ENCODE measurements at places on chromosomes 16 and 17.

DNA sequence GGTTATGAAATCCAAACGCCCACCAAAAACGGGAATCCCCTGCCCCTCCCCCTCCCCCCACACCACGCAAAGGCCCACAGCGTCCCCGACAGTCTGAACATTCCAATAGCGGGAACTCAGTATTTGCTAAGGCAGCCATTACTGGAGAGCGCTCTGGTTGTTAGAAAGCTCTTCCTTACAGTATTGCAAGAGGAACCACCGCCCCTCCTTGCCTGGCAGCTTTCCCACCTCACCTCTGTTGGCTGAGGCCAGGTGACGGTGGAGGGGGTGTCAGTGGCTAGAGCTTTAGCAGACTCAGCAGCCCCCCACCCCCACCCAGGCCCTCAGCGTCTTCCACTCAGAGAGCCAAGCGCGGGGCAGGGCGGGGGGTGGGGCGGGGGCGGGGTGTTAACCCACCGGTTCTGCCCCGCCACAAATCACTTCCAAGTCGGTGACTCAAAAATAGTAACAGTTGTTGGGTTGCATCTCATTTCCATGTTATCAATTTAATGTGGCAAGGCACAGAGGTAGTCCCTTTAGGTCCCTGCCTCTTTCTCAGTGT, 2.2 kb upstream of the PLEKHH3 start:
- DNase-seq, result no peak

DNA sequence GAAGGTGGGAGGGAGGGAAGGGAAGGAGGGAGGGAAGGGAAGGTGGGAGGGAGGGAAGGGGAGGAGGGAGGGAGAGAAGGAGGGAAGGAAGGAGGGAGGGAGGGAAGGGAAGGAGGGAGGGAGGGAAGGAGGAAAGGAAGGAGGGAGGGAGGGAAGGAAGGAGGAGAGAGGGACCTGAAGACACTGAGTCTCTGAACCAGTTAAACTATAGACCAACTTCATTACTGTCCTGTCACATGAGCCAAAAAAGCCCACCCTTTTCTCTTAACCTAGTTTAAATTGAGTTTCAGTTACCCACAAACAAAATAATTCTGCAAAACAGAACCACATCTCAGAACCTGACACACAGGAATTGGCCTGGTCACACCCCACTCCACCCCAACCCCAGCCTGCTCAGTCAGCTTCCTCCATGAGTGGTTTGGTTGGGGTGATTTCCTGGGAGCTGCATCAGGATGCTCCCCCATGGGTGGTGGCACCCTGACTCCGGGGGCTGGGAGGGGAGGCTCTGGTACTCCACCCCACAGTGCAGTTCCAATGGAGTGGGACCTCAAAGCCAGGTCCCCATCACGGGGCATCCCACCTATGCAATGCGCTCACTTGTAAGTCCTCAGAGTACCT, 4.7 kb upstream of the PRR29 start:
- DNase-seq, result no peak

DNA sequence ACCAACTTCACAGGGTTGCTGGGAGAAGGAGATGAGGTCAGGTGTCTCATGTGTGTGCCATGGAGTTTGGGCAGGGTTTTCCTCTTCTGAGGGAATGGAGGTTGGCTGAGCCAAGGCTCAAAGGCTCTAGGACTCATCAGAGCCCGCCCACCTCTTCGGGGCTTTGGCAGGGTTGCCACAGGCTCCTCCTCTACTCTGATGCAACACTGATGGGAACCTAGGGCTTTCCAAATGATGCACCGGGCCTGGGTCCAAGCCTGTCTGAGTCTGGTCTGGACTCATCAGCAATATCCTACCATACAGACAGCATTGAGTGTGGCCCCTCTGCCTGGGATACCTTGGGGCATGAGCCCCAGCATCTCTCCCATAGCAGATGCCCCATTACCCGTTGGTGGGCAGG, 59.5 kb upstream of the LHX1 start:
- no peak for DNase-seq

DNA sequence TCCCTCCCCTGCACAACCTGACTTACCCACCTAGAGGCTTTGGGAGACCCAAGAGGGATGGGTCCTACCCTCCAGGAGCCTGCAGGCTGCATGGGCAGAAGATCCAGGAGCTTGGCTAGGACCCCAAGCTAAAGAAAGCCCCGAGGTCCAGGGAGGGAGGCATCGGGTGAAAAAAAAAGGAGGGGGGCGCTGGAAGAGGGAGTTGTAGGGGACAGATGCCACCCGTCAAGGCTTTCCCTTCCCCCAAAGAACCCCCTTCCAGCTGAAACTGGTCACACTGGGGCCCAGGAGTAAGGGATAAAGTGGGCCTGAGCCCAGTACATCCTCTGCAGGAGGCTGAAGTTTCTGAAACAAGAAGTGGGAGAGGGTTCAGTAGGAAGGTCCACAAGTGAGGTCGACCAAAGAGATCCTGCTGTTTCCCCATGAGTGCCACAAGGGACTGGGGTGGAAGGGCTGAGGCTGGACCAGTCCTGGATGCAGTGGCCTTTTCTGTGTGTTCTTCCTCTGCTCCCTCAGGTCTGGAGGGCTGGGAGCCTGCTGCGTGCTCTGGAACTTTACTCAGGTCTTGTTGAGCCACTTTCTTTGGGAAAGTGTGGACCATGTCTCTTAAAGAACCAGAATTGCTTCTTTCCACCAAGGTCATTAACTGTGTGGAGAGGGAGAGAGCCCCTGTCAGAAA, 14.2 kb upstream of the CBFB start:
- no peak for DNase-seq

DNA sequence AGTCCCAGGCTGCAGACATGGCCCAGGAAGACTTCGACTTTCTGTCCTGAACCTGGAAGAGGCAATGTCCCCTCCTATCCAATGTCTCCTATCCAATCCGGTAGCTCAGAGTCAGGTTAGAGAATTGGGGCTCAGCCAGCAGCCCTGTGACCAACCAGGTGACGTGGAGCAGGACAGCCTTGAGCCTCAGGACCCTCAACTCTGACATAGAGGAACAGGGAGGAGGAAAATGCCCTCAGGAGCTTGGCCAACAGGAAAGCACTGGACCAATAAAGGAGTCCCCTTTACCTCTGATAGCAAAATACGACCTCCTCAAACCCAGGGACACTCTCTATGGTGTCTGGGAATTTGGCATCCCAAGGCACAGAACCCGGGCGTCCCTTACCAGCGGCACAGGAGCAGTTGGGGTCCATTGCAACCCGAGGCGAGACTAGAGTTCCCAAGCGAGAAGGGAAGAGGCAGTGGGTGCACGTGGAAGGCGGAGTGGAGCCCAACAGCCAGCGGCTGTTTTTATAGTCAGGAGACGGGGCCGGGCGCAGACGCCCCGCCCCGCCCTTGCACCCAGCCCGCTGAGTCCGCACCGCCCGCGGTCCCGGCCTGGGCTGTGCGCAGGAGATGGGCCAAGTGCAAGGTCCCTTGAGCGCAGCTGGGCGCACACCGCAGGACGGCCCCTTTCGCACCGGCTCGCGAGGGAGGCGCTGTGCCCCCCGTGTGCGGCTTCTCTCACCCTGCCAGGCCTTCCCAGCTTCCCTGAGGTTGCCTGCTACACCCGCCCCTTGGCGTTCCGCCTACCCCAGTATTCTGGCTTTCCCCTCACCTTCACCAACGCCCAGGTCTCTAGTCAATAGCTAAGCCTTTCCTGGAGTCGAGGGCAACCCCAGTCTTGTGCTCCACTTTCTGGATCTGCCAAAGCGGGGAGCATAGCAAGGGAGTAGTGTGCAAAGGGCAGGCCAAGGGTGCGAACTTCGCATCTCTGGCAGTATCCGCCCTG, at the start of gene MT1G:
MT1G (minus strand) TSS at position 485 of the 991 bp plus-strand sequence; CDS start at position 413, 72 bp downstream.
- DNase-seq, result no peak

DNA sequence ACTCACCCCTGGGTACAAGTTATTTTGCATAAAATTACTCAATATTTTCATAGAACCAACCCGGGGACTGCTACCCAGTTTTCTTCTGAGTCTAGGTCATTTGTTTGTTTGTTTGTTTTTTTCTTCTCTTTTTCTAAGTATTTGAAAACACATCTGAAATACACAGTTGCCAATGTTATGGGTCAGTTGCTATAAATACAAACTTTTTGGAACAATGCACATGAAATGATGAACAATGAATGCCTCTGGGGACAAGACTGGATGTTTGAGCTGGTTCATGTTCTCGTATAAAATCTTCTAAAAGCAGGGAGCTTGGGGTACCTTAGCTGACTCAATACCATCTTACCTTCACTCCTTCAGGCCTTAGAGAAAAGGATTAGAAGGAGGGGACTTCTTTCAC, 30.5 kb downstream of the TMEM238L start:
- no peak for DNase-seq

- no peak for DNase-seq
Measured at GRCh38 chr16:17409894-17410293, 60.9 kb downstream of the XYLT1 start.

DNA sequence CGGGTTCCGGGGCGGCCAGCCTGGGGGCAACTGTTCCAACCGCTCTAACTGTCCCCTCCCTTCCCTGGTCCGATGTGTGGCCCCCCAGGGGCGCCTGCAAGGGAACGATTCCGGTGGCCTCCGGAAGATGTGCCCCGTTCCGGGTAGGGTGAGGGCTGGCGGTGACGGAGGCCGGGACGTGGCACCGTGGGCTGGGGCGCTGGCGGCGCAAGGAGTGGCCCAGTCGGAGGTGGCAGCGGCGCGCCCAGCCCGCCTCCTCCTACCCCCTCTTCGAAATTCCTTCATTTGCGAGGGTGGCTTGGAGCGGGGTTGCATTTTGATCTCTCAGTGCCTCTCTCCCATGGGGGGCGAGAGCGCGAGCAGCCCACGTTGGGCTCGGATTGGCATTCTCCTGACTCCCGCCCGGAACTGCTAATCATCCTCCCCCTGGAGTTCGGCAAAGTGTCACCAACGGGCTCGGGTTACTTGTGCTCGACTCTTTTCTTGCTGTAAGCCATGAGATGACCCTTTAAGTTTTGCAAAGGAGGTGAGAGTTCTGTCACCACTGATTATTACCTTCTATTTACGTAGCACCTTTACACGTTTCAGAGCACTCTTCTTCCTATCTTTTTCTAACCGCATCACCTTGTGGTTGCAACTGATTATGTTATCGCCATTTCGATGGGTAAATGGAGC, 622 bp downstream of the NDEL1 start:
- DNase-seq, result no peak

DNA sequence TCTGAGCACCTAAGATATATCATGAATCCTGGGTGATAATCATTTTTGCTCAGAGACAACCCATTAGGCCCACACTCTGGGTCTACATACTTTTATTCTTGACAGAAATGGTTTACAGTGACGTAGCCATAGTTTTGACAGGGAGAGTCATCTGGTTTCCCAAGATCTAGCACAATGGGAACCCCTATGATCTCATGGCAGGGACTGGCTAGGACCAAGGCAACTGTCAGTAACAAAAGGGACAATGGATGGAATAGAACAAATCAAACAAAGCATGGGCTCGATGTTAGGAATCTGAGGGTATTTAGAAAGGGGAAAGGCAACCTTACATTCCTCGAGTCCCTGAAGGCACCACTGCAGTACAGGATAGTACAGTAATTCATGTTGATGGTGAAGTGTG, 20.5 kb downstream of the CFAP97D1 start:
- no peak for DNase-seq

- no peak for DNase-seq
Measured at GRCh38 chr17:75367312-75367711, 38.2 kb downstream of the GRB2 start.

DNA sequence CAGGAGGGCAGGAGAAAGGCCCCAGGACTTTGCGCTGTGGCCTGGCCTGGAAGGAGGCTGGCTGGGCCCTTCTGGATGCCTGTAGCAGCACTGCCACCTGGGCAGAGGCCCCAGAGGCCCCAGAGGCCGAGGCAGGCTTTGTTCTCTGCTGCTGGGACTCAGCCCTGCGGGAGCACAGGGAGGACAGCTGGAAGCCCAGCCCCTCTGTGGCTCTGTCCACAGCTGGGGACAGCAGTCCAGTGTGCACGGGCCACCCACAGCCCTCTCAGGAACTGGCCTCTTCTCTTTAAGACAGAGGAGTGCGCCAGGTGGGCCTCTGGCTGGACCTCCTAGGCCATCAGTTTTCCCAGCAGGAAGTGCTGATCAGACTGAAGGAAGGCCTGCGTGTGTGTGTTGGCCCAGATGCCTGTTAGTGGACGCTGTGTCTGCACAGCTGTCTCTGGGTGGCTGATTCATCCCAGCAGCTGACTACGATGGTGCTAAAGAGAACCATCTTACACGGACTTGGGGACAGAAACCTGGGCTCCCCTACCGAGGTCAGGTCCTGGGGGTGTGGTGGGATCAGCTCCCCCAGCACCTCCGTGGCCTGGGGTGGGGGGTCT, 26.9 kb upstream of the ZNF750 start:
- DNase-seq, result no peak

DNA sequence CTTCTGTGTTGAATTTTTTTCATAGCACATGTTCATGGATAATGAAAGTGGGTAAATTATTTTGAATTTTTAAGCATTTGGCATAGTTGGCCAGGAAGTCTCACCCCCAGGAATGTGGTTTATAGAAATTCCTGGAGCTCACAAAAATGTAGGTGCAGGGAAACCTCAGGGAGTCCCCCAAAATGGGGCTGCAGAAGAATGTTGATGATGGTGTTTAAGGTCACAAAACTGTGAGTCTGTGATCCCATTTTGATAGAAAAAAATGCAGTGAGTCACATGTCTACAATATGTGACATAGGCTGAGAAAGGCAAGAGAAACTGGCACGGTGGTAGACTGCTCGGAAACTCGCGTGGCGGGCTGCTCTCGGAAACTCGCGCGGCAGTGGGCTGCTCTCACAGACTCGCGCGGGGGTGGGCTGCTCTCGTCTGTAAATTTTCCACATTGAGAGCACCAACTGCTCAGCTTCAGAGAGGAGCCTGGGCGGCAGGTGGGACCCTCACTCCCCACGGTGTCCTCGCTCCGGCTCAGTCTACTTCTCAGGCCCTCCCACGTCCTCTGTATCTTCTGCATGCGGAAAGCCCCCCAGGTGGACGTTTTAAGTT, 18.7 kb upstream of the MC1R start:
- DNase-seq, result no peak

DNA sequence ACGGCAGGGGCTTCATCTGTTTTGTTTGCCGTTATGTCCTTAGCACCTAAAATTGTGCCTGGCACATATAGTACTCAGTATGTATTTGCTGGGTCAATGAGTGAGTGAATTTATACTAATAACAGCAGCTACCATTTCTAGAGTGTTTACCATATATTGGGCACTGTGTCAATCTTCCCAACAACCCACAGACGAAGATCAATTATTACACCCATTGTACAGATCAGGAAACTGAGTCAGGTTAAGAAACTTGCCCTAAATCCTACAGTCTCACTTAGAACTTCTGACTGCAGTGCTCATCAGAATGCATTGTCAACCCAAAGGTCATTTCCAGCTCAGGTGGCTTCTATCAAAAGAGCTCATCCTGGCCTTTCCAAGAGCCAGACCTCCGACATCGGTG, 44.5 kb upstream of the MEOX1 start:
- DNase-seq, result no peak

DNA sequence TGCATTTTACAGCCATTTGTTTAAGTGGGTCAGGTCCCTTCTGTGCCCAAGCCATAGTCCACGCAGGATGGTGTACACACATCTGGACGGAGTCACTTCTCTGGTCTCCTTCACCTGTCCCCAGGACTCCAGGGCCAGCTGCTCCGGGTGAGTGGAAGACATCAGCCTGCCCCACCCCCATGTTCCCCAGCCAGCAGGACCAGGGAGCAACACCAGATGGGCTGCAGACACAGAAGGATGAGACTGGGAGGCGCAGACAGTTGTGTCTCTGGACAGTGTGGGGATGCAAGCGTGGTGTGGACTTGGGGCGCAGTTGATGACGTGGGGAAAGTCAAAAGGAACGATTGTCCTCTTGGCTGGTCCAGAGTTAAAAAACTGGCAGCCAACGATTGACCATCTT, 24.6 kb upstream of the WFDC1 start:
- DNase-seq, result no peak

GRCh38 chr16:1839554-1839953, 12.5 kb downstream of the FAHD1 start:
- no peak for DNase-seq

- DNase-seq, result no peak
Measured at GRCh38 chr17:69228576-69228975, at the start of gene ABCA10. TSS of gene ABCA10 (minus strand) at chr17:69228824. CDS start at chr17:69225358, 3,466 bp downstream.
